Breast epithelium (tissue), 4 donors: ENCODE measurements at places on chromosomes 4 and X. TPM values are rescaled to one million over a fixed set of nuclear protein-coding genes. Genes with fewer than 3 reads are reported as not detected.

AFM gene
- not detected for total RNA-seq

OTC gene
- total RNA-seq = 0.29 TPM

PAGE5 gene
- total RNA-seq = not detected

CYLC1 gene
- total RNA-seq = not detected

- no peaks in the 10 kb centered on the region for H3K4me1 ChIP-seq
- no peaks in the 10 kb centered on the region for H3K27me3 ChIP-seq
- no peak for DNase-seq
- H3K27ac ChIP-seq = no peak overlapping the region
- no peaks in the 10 kb centered on the region for H3K36me3 ChIP-seq
- no peak overlapping the region for H3K4me3 ChIP-seq
Measured at GRCh38 chr4:21366312-21366711, 582.3 kb downstream of the KCNIP4 start.

DNA sequence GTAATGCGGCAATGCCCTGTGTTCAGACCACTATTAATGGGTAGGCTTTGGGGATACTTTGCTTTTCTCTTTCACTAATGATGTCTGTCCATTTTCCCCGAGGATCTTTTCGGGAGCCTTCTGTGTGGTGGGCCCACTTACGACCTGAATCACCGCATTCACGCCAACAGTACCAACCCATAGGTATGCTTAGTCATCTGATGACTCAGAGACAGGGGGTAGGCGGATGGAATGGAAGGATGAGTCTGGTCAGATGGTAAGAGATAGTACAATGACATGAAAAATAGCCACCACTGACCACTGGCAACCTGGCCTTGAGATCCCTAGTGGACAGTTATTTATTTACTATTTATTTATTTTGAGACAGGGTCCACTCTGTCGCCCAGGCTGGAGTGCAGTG is 76.0 kb upstream of the DHRSX start:
- H3K27ac ChIP-seq = no peak overlapping the region
- H3K27me3 ChIP-seq = peaks cover 7% of the 10 kb centered on the region
- H3K4me1 ChIP-seq = no peaks in the 10 kb centered on the region
- DNase-seq = no peak
- H3K4me3 ChIP-seq = no peak overlapping the region

DNA sequence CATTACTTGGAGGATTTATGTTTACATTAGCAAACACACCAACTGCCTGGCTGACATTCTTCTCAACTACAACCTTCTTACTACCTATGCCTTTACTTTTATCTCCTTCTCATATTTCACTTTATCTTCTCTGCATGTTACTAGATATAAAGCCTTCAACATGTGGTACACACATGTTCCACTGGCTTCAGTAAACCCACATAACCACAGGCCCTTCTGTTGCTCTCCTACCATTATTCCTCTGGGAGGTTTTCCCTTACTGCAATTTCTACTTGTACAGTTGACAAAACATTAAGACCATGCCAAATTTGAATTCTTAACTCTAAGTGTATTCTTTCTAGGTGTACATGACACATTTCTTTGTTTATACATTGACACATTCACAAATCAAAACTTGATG is 133.1 kb downstream of the ARAP2 start:
- no peak overlapping the region for H3K4me3 ChIP-seq
- no peaks in the 10 kb centered on the region for H3K4me1 ChIP-seq
- no peaks in the 10 kb centered on the region for H3K27me3 ChIP-seq
- peaks cover 4% of the 10 kb centered on the region for H3K36me3 ChIP-seq
- H3K27ac ChIP-seq = no peak overlapping the region

- DNase-seq = no peak
- no peak overlapping the region for H3K27ac ChIP-seq
- no peak overlapping the region for H3K4me3 ChIP-seq
- H3K4me1 ChIP-seq = no peaks in the 10 kb centered on the region
Measured at GRCh38 chr4:178481564-178481963, 1039.3 kb upstream of the AGA start.

DNA sequence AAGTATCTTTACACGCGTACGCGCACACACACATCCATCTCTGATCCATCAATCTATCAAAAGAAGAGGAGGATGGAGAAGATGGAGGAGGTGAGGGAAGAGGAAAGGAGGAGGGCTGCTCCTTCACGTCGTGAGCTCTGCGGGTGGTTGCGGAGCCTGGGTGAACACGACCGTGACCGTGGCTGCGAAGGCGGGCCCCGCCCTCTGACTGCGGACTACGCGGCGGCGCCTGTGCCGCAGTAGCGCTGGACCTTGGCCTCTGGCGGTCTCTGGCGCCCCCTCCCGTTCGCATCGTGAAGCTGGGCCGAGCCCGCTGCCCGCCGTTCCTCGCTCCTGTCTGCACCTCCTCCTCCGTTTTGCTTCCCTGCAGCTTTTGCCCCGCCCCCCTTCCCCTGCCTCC is 37.7 kb upstream of the ARAF start:
- DNase-seq = peak; percentile 81
- no peaks in the 10 kb centered on the region for H3K27me3 ChIP-seq
- no peaks in the 10 kb centered on the region for H3K36me3 ChIP-seq
- H3K27ac ChIP-seq = peak overlapping the region; percentile 43
- peak overlapping the region; percentile 42 for H3K4me3 ChIP-seq

GRCh38 chr4:139965789-139966188 is 188.2 kb downstream of the MAML3 start:
- no peak overlapping the region for H3K27ac ChIP-seq
- DNase-seq = no peak
- peaks cover 5% of the 10 kb centered on the region for H3K4me1 ChIP-seq
- no peak overlapping the region for H3K4me3 ChIP-seq
- no peaks in the 10 kb centered on the region for H3K36me3 ChIP-seq

- H3K27ac ChIP-seq = no peak overlapping the region
- no peaks in the 10 kb centered on the region for H3K36me3 ChIP-seq
- H3K4me3 ChIP-seq = no peak overlapping the region
Measured at GRCh38 chr4:108529102-108529501, 91.3 kb upstream of the RPL34 start.
